NCI-H446 (cell line): ENCODE measurements at places on chromosomes 4 and X.

GRCh38 chr4:116862592-116862991, 222.8 kb downstream of the TRAM1L1 start:
- DNase-seq: no peak

DNA sequence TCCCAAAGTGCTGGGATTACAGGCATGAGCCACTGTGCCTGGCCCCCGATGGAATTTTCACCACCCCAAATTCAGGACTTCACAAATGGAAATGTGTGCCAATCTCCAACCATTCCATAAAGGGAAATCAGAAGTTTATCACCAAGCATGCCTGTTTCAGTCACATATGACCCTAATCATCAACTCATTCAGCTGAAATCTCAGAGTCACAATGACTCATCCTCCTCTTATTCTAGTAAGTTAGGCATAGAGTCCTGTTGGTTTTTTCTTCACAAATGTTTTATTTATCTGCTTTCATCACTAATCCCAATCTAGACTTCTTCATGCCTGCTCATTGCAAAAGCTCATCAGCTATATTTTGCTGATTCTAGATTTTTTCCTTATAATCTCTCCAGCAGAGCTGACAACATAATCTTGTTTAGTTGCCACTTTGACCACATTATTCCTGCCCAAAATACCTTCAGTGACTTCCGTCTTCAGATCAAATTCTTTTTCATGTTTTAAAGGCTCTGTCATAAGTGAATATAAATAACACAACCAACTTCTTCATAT, 83.3 kb downstream of the SLC7A11 start:
- no peak for DNase-seq

DNA sequence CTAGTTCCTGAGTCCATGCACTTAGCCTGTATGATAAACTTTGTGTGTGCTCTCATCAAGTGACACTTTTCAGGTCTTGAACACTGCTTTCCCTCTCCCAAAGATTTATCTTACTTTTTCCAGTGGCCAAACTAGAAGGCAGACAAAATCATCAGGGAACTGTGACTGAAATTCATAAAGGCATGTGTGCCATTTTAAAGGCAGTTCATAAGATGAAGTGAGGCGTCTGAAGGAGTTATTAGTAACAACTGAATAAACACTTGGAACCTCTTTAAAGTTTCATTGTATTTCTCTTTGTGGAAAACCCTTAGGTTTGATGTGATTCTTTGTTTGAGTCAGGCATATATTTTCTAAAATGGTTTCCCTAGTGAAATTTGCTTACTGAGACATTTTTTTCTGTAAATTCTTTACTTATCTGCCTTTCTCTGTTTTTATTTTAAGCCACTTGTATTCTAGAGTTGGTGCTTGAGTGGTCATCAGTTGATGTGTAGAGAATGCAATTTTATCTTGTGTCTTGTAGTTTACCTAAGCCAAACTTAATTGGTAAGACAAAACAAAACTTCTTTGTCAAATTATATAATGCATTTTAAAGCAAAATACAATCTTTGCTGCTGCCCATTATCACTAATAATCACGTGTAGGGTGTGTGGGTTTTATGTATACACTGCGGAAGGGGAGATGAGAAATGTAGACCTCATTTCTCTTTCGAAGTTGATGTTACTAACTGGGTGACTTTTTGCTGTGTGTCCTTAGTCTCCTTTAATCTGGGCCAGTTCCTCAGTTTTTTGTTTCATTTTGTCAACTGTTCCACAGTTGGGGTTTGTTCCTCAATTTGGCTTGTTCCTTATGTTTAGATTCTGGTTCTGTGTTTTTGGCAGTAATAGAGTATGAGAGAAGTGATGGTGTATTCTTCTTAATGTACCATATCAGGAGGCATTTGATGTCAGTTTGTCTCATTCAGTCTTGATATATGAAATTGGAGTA, 56.8 kb downstream of the RBPJ start:
- DNase-seq: no peak

DNA sequence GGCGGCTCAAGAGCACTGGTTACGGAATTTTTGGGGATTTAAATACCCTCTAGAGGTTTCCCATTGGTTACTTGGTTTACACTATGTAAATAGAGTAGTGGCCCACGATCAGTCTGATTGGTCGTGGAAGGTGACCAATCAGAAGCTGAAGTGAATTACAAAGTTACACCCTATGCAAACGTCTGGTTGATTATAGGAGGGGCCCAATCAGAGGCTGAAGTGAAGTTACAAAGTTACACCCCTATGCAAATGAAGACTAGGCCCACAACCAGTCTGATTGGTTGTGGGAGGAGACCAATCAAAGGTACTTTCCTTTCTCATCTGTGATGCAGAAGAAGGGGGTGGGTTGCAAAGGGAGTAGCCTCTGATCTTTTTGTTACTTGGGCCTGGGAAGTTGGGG, 45.1 kb upstream of the HSD17B10 start:
- peak; percentile 2 for DNase-seq

- no peak for DNase-seq
Observed at GRCh38 chr4:102675141-102675540, 85.6 kb downstream of the MANBA start.

DNA sequence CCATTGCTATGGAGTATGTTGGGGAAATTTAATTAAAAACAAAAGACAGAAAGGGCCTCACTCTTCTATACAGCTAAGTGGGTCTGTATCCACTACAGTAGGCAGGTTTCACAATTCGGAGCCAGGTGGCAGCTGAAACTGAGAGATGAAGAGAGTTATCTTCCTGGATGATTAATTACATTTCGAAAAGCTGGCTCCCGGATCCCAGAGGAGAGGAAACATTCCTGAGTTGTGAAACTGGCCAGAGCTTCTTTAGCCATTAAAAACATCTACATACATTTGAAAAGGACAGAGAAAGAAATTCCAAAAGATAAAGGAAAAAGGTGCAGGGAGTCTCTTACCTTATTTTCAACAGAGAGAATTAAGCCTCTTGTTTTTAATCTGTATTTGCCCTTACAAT, 15.5 kb upstream of the PDZD4 start:
- DNase-seq: no peak

GRCh38 chr4:98851806-98852205, 77.1 kb downstream of the EIF4E start:
- DNase-seq: no peak

DNA sequence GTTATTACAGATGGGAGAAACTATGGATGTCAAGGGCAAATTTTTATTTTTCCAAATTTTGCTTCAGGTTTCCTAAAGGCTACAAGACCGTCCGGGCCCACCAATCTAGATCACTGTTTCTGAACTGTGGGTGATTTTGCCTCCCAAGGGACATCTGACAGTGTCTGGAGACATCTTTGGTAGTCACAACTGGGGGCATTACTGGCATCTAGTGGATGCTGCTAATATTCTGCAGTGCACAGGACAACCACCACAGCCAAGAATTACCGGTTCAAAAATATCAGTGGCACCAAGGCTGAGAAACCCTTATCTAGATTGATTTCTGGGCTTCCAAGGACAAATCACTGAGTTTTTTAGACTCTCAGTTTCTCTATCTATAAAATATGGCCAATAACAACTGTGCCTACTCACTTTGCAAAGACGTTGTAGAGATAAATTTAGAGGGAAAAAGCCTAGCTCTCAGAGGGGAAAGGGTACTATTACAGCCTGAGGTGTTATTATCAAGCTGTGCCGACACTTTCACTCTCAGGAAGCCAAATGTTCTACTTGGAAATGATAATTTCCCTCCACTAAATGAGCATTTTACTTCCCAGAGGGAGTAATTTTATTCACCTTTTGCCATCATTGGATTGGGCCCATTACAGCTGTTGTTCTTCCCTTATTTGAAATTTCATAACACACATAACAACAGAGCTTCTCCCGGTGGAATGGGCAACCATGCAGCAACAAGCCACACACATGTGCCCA, 442.1 kb downstream of the CENPC start:
- DNase-seq: no peak

DNA sequence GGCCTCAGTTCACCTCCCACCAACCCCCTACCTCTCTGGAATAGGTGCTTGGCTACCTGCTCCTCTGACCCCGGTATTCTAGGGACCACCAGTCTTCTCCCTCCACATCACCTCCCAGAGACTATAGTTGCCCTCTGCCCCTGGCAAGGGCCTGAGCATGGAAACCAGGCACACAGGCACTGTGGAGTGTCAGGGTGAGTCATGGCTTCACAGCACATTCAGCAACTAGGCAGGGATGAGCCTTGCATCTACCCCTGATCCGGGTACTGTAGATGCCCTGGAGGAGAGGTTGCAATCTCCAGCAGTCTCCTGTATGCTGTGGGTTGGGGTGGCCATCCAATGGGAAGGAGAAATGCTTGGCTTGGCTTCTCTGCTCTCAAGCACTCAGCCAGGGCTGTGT, 472.7 kb downstream of the IDS start:
- no peak for DNase-seq

DNA sequence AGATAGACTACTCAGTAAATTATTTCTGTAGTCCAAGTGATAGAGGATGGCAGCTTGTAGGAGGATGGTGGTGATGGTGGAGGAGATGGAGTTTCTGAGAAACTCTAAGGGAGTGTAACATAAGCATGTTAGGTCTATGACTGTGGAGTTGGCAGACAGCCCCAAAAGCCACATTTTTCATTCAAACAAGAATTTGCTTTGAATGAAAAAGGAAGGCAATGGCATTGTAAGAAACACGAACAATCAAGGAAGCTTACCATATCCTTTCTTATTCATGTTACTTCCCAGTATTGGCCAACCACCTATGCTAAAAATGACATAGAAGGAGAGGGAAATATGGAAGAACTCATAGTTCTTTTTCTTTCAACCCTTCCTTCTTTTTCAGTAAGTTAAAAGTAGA, 18.7 kb upstream of the SEC24B start:
- no peak for DNase-seq

DNA sequence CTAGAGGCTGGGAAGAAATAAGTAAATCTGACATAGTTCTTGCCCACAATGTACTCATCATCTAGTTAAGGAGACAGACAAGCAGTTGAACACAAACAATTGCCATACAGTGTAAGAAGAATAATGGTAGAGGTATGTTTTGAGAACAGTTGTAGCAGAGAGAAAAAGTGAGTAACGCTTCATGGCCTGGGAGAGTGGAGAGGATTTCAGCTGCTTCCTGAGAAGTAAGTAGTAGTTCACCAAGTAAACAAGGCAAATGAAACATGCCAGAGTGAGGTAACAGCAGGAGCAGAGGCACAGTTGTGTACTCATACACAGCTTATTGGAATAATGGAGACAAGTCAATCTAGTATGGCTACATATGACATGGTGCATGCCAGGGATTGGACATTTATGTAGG, 53.6 kb upstream of the RAP2C start:
- DNase-seq: no peak

GRCh38 chr4:151799417-151800012, 38.7 kb upstream of the GATB start:
- DNase-seq: no peak

DNA sequence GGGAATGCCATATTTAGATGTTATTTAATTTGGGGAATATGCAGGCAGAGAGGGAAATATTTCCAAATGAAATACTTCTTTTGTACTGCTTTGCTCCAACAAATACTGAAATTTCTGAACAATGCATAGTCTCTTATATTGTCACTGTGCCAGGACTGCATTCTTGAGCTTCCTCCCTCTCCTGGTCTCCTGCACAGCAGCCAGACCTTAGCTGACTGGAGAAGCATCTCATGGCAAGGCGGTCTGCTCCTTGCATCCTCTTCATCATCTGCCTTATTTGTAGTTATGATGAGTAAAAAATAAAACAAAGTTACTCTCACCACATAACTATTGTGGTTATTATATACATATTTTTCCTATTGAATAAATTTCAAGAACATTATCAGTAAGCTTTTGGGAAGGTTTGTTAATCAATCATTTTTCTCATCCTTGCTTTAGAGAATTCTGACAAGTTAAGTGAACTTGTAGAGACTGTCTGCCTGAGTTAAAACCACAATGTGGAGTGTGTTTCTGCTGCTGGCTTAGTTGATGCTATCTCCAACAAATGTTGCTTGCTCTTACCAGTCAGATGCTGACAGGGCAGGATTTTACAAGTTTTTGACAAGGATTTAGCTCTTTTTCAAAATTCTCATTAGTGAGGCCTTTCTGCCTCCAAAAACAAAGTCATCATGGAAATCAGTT, 153.6 kb downstream of the SOWAHB start:
- no peak for DNase-seq
